ENCODE measurements at places on chromosomes 3 and 15.

DNA sequence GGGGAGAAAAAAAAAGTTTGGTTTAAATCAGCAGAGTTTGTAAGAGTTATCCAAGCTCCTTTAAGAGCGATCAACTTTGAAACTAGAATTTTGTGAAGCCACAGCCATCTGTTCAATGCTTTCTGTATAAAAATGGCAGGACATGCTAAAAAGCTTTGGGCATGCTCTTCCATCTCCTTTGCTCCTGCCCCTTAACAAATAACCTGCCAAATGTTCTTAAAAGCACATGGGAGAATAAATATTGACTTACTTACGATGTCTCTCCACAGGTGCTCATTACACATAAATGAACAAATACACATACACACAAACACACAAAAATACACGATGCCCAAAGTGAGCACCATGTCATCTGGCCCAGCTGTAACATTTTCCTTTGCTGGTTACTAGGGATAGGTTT, 211.8 kb upstream of the DPH6 start:
- DNase-seq, result no peak

- no peak for DNase-seq
Measured at GRCh38 chr3:177862962-177863491, 665.7 kb upstream of the TBL1XR1 start.

GRCh38 chr3:184200825-184201224, 14.8 kb downstream of the ABCF3 start:
- no peak for DNase-seq

GRCh38 chr3:32414522-32415202, 23.0 kb downstream of the CMTM7 start:
- no peak for DNase-seq

GRCh38 chr3:76765511-76765910, 274.4 kb upstream of the ROBO2 start:
- DNase-seq, result no peak

DNA sequence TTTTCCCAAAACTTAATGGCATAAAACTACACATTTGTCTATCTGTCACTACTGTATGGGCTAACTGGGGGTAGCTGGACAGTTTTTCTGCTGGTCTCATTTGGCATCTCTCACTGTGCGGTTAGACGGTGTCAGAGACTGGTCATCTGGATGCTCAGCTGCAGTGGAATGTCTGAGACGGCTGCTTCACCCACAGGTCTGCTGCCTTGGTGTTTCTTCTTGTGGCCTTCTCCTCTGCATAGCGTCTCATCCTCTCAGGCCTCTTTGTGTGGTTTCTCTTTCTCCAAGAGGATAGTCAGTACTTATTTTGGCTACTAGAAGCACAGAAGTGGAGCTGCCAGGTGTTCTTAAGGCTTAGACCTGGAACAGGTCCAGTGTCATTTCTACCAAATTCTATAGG, 35.9 kb upstream of the GOLGA6L9 start:
- DNase-seq, result no peak

GRCh38 chr15:63442080-63442479, 60.4 kb upstream of the CA12 start:
- DNase-seq, result no peak

GRCh38 chr15:36659917-36660316, 80.5 kb downstream of the CDIN1 start:
- no peak for DNase-seq

DNA sequence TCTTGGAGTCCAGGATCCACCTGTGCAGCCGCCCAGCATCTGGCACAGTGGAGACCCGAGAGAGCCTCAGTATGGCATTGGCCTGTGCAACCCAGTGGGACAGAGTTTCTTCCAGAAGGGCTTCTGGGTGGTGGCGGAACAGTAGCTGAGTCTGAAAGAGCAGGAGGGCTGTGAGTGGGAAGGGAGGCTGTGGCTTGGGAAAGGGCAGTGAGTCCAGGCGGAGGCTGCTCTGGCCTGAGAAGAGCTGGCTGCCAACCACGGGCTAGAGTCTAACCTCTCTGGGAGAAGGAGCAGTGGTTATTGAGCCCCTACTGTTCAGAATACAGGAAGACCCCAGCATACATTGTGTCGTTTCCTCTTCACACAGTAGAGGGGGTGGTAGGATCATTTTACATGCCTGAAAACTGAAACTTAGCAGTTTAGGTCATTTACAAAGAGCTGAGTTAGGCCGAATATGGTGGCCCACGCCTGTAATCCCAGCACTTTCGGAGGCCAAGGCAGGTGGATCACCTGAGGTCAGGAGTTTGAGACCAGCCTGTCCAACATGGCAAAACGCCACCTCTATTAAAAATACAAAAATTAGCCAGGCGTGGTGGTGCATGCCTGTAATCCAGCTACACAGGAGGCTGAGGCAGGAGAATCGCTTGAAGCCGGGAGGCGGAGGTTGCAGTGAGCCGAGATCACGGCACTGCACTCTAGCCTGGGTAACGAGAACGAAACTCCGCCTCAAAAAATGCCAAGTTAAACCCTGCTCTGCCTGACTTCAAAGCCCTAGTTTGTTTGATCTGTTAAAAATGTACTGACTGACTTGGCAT, 3.2 kb downstream of the AEN start:
- DNase-seq, result no peak

- no peak for DNase-seq
Measured at GRCh38 chr3:29334706-29335105, 53.8 kb downstream of the RBMS3 start.

DNA sequence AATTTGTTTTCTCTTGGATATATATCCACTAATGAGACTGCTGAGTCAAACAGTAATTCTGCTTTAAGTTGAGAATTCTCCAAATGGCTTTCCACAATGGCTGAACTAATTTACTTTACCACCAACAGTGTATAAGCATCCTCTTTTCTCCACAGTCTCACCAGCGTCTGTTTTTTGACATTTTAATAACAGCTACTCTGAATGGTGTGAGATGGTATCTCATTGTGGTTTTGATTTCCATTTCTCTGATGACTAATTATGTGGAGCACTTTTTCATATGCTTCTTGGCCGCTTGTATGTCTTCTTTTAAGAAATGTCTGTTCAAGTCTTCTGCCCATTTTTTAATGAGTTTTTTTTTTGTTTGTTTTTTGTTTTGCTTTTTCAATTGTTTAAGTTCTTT, 206.2 kb downstream of the CTNNB1 start:
- no peak for DNase-seq

- DNase-seq, result no peak
Measured at GRCh38 chr3:123083383-123084124, 16.7 kb downstream of the PDIA5 start.

GRCh38 chr3:113177526-113177925, 33.8 kb upstream of the BOC start:
- DNase-seq, result no peak

DNA sequence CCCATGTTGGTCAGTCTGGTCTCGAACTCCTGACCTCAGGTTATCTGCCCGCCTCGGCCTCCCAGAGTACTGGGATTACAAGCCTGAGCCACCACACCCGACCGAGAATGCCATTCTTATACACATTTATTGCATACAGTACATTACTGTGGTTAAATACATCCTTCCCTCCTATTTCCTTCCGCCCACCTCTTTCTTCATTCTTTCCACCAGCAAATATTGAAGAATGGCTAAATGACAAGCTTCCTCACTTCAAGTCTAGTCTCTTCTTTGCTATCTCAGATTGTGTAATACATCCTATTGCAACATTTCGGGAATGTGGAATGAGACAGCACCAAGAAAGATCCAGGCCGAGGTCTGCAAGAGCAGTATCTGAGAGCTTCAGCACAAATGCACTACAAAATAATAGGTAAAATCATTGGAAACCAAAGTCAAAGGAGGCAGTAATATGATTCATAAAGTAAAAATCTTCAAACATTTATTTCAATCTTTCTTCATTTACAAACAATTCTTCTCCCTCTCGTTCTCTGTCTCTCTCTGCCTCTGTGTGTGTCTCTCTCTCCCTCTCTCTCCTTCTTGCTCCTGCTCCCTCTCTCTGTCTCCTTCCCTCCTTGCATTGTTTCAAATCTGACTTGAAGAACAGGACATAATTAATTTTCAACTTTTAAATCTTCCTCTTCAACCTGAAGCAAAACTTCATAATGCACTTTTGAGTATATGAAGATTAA, 94.7 kb upstream of the TGFBR2 start:
- peak; percentile 97 for DNase-seq

GRCh38 chr3:126355777-126356372, 1.3 kb downstream of the KLF15 start:
- no peak for DNase-seq

DNA sequence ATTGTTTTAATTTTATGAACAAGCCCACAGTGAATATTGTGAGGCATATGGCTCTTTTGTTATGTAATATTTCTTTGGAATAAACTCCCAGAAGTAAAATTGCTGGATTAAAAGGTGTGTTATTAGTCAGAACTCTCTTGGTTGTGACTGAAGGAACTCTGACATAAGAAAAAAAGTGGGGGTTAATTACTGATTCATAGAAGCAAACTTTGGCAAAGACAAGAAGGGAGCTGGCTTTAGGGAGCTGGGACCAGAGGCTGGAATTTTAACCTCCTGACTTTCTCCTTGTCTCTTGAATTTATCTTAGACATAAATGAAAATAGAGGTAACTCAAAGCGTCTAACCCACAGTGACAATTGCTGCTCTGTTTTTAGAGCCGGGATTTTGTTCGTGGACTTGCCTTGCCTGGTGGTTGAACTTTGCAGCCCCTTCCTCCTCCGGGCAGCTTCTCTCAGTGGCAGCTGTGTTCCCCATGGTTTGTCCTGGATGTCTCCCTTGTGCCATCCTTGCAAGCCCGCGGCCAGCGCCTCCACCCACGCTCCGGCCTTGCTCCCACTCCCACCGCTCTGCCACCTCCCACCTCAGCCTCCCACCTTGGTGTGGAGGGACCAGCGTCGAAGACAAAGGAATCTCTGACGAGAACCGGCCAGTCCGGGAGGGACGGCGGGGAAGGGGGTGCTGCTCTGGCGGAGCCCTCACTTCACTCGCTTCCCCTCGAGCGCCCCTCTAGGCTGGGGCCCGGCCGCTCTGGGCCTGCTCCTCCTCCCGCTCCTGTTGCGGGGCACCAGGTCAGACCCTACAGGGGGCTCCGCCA, 28.0 kb downstream of the ARHGAP31 start:
- DNase-seq, result peak; percentile 25

GRCh38 chr3:196120291-196120951, 38.5 kb upstream of the TFRC start:
- no peak for DNase-seq

DNA sequence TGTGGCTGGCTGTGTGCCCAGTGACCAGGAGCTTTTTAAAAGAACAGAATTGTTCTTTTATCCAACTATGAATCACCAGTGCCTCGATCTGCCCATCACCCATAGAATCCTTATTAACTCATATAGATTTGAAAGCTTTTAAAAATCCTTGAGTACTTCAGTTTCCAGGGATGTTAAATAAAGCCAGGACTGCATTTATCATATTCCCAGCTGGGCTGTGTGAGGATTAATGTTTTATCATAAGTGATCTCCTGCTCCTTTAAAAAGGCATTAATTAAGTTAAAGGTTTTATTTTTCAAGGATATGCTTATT, 234.0 kb downstream of the MYRIP start:
- DNase-seq, result peak; percentile 67

- peak; percentile 18 for DNase-seq
Measured at GRCh38 chr3:16012086-16012485, 162.4 kb upstream of the GALNT15 start.

- DNase-seq, result no peak
Measured at GRCh38 chr3:25229586-25229985, 198.5 kb upstream of the RARB start.

GRCh38 chr15:86064326-86064725, 15.3 kb upstream of the AGBL1 start:
- DNase-seq, result no peak

GRCh38 chr3:167913219-167913835, 177.8 kb downstream of the SERPINI1 start:
- DNase-seq, result peak; percentile 46

DNA sequence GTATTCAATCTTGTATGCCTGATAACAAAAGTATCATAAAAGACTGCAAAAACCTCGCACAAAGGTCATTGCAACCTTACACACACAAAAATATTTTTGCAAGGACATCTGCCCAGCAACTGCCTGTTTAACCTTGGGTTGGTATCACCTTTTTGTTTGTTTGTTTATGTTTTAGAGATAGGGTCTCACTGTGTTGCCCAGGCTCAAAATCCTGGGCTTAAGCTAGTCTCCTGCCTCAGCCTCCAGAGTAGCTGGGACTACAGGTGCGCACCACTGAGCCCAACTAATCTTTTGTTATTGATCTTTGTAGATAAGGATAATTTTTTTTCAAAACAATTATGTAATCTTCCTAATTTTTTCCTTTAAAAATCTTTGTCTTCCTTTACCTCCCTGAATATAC, 54.2 kb downstream of the SPTSSB start:
- DNase-seq, result no peak

DNA sequence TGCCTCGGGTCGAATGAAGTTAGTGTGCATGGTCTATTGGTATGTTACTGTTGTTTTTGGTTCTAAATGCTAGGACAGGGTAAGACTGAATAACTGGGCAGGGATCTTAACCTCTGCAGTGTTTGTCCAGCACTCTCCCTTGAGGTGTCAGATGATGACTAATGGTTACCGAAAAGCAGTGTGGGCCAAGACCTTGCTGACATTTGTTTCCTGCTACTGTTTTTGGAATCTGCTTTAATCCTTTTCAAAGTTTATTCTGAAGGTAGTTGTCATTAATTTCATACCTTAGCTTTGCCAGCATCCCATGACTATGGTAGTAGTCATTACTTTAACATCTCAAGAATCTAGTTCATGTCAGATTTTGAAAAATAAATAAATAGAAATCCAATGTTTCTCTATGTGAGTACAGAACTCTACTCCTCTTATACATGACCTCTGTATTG, 117.0 kb downstream of the P3H2 start:
- peak; percentile 91 for DNase-seq

GRCh38 chr3:160210341-160210740, 14.9 kb upstream of the C3orf80 start:
- DNase-seq, result no peak

GRCh38 chr3:52848617-52849016, 13.8 kb upstream of the MUSTN1 start:
- peak; percentile 36 for DNase-seq

- DNase-seq, result no peak
Measured at GRCh38 chr15:55770261-55770660, 27.3 kb upstream of the PRTG start.

DNA sequence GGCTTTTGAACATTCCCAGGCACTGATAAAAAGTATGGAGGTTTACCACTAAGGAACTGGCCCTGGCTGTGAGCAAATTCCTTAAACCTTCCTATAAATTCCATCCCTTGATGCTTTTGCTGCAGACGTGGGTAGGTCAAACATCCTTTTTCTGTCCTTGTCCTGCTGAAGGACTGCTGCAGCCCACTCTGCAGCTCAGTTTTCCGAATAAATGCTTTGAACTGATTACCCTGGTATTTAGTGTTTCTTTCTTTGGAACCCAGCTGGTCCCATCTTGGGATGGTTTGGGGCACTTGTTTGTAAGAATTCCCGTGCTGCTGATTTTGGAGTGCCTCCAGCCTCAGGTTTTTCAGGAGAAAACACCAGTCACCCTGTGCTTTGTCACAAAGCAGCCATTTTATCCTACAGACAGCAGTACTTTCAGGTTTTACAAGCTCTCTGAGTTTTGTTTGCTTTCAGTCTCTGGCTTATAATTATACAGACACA, 815.9 kb downstream of the VGLL3 start:
- no peak for DNase-seq

GRCh38 chr15:28892789-28893610, 7.2 kb downstream of the APBA2 start:
- DNase-seq, result no peak
